ENCODE measurements at places on chromosomes 2 and 18. TPM values are rescaled to one million over a fixed set of nuclear protein-coding genes. Genes with fewer than 3 reads are reported as not detected.

GRCh38 chr18:68056936-68057335 is 540.4 kb upstream of the DSEL start:
- DNase-seq = no peak

DNA sequence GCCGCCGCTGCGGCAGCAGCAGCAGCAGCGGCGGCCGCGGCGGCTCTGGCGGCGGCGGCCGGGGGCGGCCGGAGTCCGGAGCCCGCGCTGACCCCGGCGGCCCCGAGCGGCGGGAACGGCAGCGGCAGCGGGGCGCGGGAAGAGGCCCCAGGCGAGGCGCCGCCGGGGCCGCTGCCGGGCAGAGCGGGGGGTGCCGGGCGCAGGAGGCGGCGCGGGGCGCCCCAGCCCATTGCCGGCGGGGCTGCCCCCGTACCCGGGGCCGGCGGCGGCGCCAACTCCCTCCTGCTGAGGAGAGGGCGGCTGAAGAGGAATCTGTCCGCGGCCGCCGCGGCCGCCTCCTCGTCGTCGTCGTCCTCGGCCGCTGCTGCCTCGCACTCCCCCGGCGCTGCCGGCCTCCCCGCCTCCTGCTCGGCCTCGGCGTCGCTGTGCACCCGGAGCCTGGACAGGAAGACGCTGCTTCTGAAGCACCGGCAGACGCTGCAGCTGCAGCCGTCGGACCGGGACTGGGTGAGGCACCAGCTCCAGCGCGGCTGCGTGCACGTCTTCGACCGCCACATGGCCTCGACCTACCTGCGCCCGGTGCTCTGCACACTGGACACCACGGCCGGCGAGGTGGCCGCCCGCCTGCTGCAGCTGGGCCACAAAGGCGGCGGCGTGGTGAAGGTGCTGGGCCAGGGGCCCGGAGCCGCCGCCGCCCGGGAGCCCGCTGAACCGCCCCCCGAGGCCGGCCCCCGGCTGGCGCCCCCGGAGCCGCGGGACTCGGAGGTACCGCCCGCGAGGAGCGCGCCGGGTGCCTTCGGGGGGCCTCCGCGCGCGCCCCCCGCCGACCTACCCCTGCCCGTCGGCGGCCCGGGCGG is 646 bp downstream of the PHLPP1 start:
- peak; percentile 85 for DNase-seq

DNA sequence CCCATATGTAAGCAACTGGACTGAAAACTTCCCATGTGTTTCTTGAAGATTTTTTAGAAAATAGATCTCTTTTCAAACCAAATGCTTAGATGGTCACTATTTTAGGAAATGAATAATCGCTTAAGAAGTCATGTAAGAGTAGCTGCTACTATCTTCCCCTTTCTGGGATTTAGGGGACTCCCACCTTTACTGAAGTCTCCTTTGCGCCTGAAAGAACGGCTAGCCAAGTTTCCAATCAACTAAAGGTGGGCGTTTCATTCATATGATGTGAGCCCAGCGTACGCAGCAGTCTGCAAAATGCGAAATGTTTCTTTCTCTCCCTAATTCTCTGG is 1.1 kb downstream of the DIPK1C start:
- DNase-seq = no peak

GRCh38 chr2:190199109-190199508 is 120.5 kb downstream of the HIBCH start:
- DNase-seq = no peak

- no peak for DNase-seq
Observed at GRCh38 chr18:3692113-3692621, 242.2 kb downstream of the TGIF1 start.

AP1S3 gene
- total RNA-seq = 16.8 TPM

CHMP1B gene
- total RNA-seq = 42.6 TPM

CCDC150 gene
- 0.87 TPM for total RNA-seq

- no peak for DNase-seq
Observed at GRCh38 chr2:65834771-65835475, 402.5 kb upstream of the SPRED2 start.

DNA sequence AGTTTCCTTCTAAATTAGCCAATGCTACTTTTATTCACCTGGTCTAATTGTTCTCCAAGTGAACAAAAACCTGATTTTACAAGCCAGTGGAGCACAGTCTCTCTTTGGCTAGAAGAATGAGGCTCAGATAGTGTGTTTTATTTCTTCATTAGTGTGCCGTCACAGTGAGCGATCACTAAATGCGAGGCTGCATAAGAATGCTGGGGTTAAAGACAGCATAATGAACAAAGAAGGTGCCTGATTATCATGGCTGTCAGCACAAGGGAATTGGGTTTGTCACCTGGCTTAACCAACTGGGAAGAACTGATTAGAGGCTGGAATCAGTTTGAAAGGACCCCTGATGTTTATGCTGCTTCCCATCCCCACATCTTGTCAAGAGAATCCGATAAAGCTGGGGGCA is 76.4 kb downstream of the EPHA4 start:
- DNase-seq = no peak

DNA sequence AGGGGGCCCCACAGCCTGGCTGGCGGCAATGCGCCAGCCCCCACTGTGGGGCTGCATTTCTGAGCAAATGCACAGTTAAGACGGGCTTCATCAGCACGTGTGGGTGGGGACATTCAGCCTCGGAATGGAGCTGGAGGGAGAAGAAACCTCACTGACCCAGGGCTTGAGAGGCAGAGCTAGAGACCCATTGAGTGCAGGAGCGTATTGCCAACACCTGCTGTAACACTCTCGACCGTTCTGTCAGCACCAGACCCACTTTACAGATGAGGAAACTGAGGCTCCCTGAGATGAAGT is 200.9 kb upstream of the RAB6C start:
- no peak for DNase-seq

DNA sequence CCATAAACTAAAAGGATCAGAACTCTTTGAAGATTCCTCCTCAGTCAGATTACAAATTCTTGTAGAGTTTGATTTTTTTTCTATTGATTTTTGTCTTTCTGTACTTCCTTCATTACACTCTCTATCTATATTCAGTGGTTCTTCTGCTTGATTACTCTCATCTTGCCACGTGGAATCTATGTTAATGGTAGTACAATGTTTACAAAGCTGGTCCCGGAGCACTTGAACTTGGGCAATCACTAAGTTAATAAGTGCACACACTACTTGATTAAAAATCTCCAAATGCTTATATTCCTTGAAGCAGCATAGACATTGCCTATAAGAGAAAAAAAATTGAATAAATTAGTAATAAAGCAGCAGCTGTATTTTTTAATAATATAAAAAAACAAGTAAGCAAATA is 65.1 kb downstream of the USP34 start:
- DNase-seq = no peak

CIDEA gene
- total RNA-seq = not detected

ZNF804A gene
- 0.78 TPM for total RNA-seq

SULT6B1 gene
- not detected for total RNA-seq

ANKAR gene
- 10.7 TPM for total RNA-seq

SPDYA gene
- total RNA-seq = 1.5 TPM

GRCh38 chr18:4641771-4642368 is 186.8 kb upstream of the DLGAP1 start:
- no peak for DNase-seq

CD226 gene
- 5.8 TPM for total RNA-seq

RAD51AP2 gene
- total RNA-seq = not detected

DNA sequence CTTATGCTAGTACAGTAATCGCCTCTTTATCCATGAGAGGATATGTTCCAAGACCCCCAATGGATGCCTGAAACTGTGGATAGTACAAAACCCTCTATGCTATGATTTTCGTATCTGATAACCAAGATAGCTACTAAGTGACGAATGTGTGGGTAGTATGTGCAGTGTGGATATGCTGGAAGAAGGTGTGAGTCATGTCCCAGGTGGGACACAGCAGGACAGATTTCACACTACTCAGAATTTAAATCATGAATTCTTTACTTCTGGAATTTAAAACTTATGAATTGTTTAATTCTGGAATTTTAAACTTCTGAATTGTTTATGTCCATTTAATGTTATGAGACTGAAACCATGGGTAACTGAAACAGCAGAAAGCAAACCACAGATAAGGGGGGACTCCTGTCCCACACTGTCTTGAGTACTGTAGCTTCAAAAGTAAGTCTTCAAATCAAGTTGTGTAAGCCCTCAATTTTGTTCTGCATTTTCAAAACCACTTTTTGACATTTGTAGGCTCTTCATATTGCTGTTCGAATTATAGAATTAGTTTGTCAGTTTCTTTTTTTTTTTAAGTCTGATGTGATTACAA is 116.0 kb downstream of the LTBP1 start:
- DNase-seq = no peak

DNA sequence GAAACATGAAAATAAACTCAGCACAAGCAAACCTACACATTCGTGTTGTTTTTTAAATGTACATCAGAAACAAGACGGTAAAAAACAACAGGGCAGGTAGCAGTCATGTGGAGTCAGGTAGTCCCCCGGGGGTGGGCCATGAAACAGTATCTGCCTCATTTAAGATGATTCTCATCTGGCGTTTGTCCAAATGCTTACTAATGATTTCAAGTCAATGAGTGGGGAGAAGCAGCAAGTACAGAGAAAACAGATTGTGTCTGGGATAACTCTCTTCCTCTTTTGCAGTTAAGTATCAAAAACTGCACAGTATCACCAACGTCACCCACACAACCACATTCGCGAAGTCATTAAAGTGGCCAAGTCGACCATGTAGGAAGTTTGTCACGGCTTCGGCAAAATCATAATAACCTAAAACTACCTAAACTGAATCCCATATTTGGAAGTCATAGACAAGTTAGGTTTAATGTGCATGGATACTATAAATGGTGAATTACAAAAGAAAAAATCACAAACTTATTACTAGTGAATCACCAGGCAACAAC is 1.3 kb downstream of the LAPTM4A start:
- no peak for DNase-seq

All from upper lobe of right lung (tissue), 1 donor.